Dermis microvascular lymphatic vessel endothelial cell (primary cell): ENCODE measurements at places on chromosomes 3 and 15. TPM values are rescaled to one million over a fixed set of nuclear protein-coding genes. Genes with fewer than 3 reads are reported as not detected.

- no peak for DNase-seq
Measured at GRCh38 chr3:107679921-107680320, 157.2 kb downstream of the BBX start.

DNA sequence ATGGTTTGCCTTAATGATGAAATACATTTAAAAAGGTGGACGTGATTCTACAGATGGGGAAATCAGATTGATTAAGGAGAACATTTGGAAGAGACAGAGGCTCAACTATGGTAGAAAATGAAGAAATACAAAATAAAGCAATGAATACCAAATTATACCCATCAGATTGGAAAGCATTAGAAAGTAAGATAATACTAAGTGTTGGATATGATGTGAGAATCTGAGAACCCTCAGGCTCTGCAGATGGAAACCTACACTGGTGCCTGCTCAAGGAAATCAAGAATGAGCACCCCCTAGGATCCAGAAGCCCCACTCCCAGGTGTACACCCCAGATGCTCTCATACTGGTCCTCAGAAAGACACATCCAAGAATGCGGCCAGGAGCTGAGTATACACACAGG lies 4.6 kb downstream of the FAM174B start:
- DNase-seq, result no peak

GRCh38 chr3:31789429-31789828 lies 191.6 kb downstream of the OSBPL10 start:
- DNase-seq, result no peak

GRCh38 chr3:153852355-153852754 lies 268.8 kb upstream of the ARHGEF26 start:
- no peak for DNase-seq

DNA sequence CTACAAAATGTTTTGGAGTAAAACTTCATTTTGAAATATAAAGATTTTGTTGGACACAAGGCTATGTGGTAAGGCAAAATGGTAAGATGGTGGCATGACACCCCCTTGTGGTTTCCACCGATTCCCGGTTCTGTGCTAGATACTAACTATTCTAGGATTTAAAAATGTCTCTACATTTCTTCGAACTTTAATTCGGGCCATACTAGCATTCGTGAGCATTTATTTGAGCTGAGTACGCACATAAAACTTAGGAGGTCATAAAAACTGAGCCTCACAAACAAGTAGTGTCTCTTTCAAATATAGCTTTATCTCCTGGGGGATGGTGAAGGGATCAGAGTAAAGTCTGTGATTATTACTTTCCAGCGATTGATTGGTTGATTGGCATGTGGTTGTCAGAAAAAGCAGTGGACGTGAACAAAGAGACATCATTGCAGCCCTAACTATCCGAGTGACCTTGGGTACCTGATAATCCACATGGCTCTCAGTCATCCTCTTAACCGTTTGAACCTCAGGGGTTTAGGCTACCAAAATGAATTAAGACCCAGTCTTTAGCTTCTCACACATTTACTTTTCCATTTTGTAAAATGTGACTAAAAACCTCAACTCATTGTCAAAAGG lies 1.1 kb upstream of the ZNF639 start:
- no peak for DNase-seq

DNA sequence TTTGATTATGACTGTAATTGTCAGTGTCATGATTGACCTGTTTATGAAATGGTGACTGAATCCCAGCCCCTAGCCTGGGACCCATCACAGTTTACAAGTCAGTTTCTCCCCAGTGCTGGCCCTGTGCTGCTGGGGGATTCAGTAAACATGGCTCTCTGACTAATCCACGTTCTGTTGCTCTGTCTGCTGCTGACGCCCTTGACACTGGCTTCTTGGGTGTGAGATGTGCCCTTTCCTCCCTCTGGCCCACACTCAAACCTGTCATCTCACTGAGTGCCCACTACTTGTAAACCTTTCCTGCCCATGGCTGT lies 84.2 kb downstream of the COL6A5 start:
- DNase-seq, result no peak

CCR8 gene
- total RNA-seq, result not detected in 2 replicates

PAQR5 gene
- total RNA-seq, result not detected in 2 replicates

DNA sequence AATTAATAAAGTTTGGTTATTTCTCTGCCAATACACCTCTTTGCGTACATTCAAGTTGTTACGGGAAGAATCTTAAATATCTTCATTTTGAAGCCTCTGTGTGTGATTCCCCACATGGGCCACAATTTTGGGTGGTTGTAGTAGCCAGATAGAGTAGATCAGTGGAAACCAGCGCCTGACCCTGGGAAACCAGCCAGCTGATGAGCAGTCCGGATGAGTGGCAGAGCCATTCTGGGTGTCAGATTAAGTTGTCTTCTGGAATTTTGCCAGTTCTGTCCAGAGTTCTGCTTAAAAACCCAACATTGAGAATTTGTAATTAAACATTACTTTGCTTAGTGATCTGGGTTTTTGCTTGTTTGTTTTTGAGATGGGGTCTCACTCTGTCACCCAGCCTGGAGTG lies 49.7 kb downstream of the MRPS25 start:
- DNase-seq, result peak; percentile 47

DNA sequence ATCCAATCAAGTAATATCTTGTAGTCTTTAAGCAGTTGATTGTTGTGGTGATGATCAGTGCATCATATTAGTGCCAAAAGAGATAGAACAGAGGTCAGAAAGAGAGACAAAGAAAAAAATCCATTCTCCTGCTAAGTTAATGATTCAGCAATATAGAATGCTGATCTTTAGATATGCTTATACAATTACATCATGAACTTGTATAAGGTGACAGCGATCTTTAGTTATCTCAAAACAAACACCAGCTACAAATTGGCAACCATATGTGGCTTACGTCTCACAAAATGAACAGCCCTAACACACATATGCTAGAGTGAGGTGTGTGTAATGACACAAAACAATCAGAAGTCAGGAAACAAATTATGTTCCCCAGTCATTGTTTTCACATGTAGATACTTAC lies 12.5 kb downstream of the LSAMP start:
- no peak for DNase-seq

GRCh38 chr3:62090066-62090465 lies 283.3 kb downstream of the FEZF2 start:
- DNase-seq, result no peak

GPR176 gene
- 4.3 and 8.5 TPM in 2 replicates for total RNA-seq

- no peak for DNase-seq
Measured at GRCh38 chr15:62505762-62506161, 340.7 kb upstream of the C2CD4B start.

DNA sequence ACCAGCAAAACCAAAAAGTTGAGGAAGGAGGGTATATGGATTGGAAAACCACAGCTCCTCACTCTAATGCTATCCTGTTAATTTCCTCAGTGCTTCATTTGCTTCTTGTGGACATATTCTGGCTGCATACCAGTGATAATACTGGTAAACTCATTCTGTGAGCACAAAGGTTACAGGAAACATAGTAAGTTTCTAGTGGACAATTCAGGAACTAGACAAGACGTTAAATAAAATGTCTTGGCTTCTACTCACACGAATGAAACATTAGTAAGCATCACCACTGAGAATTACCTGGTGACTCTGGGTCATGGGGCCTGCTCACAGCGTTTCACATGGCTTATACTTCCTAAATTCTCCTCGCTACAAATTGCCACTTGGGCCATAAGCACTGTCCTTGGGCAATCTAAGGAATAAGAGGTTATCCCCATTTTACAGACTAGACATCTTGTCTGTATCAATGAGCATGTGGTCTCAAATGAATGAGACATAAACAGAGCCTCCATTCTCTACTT lies 20.1 kb upstream of the PPIB start:
- no peak for DNase-seq

DNA sequence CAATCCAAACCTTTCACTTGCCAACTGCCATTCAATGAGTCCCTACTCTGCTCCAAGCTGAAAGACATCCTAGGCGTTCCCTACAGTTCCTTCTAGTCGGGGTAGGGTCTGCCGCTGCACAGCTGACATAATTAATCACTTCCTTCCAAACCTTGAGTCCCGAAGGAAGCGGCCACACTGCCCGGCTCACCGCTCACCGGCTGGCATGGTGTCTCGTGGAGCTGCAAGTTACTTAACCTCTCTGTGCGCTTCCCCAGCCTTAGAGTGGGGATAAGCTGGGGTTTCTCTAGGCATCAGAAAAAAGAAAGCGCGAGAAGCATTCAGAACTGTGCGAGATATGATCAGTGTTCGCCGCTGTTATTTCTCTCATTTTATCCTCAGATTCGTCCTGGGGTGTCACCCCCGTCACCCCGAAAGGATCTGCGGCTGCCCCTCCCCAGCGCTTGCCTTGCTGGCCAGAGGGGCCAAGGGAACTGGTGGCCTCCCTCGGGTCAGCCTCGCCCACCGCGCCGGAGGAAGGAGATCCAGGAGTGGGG lies 748 bp downstream of the MRPS25 start:
- peak; percentile 56 for DNase-seq

IMPG2 gene
- total RNA-seq, result 0.26 and 0.76 TPM in 2 replicates

- no peak for DNase-seq
Measured at GRCh38 chr3:63353383-63353782, 75.3 kb downstream of the SYNPR start.
